ENCODE measurements at places on chromosomes 7 and 10.

- no peak for DNase-seq
These were observed 249.4 kb downstream of the CRPPA start for GRCh38 chr7:16171928-16172327.

DNA sequence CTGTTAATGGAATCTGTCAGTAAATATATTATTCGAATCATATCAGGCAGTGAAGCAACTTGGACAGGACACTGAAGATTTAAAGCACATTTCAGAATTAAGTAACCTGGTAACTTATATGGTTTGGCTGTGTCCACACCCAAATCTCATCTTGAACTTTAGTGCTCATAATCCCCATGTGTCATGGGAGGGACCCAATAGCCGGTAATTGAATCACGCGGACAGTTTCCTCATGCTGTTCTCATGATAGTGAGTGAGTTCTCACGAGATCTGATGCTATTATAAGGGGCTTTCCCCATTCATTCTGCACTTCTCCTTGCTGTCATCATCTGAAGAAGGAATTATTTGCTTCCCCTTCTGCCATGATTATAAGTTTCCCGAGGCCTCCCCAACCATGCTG is 83.2 kb upstream of the COL1A2 start:
- no peak for DNase-seq

DNA sequence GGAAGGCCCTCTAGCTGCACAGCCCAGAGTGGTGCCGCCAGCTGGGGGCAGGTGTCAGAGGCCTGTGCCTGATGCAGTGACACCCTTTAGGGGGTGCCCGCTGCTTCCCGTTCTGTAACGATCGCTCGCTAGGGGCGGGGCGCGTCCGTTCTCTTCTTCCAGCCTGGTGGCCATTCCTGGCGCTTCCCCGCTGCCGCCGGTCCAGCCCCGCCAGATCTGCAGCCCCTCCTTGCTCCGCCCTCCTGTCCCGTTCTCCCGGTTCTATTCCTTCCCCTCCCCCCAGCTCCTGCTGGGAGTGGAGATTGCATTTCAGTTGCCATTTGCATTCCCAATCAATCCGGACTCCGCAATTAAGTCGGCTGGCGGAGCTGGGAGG is 39.2 kb downstream of the AGAP3 start:
- DNase-seq: no peak

- no peak for DNase-seq
These were observed 30.5 kb downstream of the BICC1 start for GRCh38 chr10:58543141-58543540.

DNA sequence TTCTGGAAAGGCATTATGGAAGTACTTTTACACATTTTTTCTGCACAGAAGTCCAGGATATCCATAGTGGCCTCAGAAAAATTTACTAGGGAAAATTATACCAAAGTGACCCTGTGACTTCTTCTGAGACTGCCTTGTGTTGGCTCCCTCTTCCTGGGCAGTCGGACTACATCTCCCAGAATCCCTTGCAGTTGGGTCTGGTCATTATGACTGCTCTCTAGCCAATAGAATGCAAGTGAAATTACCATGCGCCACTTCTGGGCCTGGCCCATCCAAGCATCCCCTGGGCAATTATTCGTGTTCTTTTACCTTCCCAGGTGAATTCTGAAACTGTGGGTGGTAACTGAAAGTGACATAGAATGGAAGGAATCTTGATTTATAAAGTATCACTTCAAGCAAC is 430.9 kb downstream of the ACTR3B start:
- no peak for DNase-seq

GRCh38 chr7:100686201-100686821 is 7.7 kb downstream of the GIGYF1 start:
- DNase-seq: no peak

DNA sequence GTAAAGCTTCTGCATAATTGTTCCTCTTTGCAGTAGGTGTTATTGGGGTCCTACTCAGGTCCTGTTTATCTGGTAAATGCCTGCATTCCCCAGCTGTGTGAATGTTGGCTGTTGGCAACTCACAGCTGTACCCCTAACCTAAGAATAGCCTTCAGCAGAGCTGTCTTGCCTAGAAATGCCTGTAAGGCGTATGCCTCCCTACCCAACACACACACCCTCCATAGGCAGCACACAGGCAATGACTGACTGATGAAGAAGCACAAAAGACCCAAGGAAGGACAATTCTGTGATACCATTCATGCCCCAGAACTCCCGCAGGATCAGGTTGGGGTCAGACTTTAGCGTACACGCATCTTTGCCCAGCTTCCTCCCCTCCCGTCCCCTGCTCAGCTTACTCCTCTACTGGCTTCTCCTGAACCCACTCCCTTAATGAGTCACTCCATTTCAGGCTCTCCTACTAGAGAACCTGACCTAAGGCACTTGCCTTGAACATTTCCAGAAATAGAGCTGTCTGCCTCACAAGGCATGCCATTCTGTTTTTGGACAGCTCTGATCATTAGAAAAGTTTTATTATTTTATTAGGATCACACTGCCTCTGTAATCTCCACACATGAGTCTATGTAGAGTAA is 99.2 kb upstream of the PIK3CG start:
- DNase-seq: no peak

GRCh38 chr7:29381206-29382094 is 182.2 kb upstream of the PRR15 start:
- no peak for DNase-seq

- no peak for DNase-seq
These were observed 31.9 kb upstream of the INSYN2A start for GRCh38 chr10:127228195-127228787.

- DNase-seq: no peak
These were observed 82.0 kb downstream of the FGFR2 start for GRCh38 chr10:121516093-121516865.

- no peak for DNase-seq
These were observed 21.5 kb upstream of the POM121L12 start for GRCh38 chr7:53013925-53014324.

- DNase-seq: no peak
These were observed 48.4 kb downstream of the DNAJB9 start for GRCh38 chr7:108618056-108618455.

DNA sequence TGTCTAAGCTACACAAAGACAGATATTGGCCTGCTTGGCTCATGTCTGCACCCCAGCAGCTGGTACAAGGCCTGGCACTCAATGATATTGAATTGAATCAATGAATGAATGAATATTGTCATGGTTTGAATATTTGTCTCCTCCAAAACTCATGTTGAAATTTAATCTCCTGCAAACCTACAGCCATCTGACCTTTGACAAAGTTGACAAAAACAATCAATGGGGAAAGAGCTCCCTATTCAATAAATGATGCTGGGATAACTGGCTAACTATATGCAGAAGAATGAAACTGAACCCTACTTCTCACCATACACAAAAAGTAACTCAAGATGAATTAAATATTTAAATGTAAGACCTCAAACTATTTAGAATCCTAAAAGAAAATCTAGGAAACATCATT is 144.7 kb downstream of the CYP26A1 start:
- DNase-seq: no peak

- no peak for DNase-seq
These were observed 59.2 kb downstream of the ENTPD1 start for GRCh38 chr10:95815133-95815532.

- DNase-seq: no peak
These were observed 123.8 kb downstream of the DOCK1 start for GRCh38 chr10:127029061-127029460.

DNA sequence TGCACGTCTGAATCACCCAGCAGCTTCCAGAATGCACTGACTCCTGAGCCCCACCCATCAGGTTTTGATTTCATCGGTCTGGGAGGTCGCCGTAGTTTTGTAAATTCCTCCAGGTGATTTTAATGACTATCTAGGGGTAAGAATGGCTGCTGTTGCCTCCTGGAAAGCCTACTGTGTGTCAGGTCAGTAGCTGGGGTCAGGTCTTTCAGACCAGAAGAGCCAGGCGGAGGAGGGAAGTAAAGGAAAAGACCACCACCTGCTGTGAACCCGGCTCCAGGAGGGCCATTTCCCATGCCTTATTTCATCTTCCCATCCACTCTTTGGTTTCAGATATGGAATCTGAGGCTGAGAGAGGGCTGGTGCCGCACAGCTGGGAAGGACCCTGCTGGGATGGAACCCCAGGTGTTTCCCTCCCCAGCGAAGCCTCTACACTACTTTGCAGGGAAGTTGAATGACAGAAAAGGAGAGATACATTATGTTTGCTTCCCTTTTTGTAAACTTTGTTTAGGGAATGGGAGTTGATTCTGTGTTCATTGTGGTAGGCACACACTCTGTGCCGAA is 19.8 kb downstream of the ADAMTS14 start:
- no peak for DNase-seq

DNA sequence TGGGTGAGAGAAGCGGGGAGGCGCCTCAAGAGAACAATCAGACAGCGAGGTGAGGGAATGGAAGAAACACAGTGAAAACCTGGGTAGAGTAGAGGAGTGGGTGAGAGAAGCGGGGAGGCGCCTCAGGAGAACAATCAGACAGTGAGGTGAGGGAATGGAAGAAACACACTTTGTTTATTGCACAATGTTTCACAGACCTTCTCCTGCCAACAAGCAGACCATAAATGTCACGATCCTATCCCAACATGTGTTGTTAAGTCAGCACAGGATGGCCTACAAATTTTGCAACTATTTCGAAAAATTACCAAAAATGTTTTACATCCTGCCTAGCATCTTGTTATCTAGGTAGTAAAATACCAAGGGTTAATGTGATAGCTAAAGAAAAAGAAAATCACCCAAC is 115.3 kb downstream of the JAZF1 start:
- DNase-seq: no peak

- no peak for DNase-seq
These were observed 521 bp downstream of the LIMK1 start for GRCh38 chr7:74083928-74084721.

- no peak for DNase-seq
These were observed 144.9 kb downstream of the PAXIP1 start for GRCh38 chr7:154857728-154858681.

DNA sequence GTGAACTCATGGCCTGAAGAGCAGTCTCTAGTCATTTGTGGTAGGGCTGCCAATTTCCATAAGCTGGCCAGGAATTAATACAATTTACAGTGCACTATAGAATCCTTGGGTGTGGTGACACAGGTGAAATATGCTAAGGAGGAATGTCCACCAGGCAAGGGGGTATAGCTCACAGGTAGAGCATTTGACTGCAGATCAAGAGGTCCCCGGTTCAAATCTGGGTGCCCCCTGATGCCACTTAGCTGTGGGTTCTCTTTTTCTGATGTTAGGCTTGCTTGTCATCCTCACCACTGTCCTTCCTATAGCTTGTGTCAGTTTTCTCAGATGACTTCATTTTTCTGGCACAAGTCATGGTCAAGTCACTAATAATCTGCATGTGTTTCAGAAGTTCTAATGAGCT is 108.7 kb downstream of the ZNF467 start:
- no peak for DNase-seq

DNA sequence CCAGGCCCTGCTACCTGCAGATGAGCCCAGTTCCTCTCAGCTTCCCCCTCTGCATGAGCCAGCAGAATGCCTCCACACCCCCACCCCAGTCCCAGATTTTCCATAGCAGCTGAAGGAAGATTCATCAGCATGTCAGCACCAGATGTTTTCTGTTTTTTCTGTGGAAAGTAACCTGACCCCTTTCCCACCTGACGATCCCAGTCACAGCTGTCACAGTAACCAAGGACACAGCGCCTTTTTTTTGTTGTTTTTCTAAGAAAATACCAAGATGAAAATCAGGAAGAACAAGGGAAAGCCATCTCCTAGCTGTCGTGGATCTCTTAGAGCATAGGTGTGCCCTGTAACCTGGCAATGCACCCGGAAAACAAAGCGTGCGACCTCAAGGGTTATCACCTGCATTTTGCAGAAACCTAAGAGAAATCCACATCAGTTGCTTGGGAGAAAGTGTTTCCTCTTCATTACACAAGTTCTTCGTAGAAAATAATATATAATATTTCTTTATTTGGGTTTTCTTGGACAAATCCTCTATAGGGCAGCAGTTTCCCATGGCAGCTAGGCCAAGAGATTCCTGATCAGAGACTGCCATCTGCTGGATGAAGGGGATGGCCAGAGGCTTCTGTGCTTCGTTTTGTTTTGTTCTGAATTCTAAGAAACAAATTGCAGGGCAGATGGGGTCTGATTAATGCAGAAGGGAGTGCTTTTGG is 401.9 kb downstream of the TNS3 start:
- no peak for DNase-seq

- no peak for DNase-seq
These were observed 1.5 kb downstream of the MKX start for GRCh38 chr10:27743877-27744801.

DNA sequence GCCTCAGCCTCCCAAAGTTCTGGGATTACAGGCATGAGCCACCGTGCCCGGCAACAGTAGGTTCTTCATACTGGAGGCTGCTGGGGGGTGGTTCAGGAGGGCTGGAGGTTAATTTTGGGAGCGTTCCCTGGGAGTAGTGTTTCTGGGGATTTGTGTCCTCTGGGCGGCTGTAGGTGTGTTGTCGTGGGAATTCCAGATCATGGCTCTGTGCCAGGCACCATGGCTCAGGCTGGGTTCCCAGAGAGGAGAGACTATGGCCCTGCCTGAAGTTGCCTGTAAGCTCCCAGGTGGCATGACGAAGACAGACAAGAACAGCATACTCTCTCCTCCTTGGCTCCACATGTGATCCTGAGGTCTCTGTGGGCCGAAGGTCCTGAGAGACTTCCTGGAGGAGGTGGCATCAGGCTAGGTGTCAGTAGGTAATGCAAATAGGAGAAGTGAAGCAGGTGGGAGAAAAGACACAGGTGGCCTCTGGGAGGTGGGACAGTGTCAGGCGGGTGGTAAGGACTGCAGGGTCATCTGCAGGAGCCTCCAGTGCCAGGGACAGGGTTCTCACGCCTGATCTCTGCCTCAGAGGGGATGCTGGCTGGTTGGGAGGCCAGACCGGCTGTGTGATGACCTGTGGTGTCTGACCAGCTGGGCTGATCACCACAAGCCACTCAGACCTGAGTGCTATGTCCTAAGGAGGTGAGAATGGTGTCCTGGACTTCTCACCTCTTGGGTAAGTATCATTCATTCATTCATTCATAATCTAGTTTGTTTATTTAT is 18.7 kb downstream of the CLIP2 start:
- DNase-seq: no peak

DNA sequence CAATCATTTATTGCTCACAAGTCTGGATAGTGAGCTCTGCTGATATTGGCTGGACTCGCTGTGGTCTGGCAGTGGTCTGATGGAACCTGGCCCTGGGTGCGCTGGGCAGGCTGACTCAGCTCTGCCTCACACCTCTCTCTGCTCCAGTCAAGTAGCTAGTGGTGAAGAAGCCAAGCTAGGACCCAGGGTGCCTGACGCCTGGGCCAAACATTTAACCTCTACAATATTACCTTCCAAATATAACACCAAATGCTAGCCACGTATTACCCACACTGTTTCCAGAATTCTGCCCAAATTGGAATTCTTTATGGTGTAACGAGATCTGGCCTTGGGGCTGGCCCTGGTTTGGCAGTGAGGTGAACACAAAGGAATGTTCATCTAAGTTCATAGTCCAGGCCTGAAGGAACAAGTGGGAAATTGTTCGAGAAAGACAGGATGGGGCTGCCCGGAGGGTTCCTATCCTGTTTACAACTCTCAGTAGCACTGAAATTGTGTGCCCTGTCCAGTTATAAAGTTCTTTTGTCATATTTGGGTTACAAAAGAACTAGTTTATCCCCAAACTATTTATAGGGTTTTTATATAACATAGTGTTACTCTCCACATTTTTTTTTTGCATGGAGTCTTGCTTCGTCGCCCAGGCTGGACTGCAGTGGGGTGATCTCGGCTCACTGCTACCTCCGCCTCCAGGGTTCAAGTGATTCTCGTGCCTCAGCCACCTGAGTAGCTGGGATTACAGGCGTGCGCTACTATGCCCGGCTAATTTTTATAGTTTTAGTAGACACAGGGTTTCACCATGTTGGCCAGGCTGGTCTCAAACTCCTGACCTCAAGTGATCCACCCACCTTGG is 16.3 kb downstream of the OR2AE1 start:
- no peak for DNase-seq
